Urinary bladder (tissue), 4 donors: ENCODE measurements at places on chromosomes 1 and 21. TPM values are rescaled to one million over a fixed set of nuclear protein-coding genes. Genes with fewer than 3 reads are reported as not detected.

NMNAT2 gene
- total RNA-seq: 2.4 TPM

DNA sequence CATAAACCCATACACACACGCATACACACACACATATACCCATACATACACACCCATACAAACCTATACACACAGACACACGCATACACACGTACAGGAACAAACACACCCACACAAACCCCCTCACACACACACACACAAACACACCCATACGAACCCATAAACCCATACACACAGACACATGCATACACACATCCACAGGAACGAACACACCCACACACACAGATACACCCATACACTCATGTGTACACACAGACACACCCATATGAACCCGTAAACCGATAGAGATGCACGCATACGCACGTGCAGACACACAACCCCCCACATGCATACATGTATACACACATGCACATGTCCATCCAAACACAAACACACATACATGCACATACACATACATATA, 9.5 kb downstream of the WNT9A start:
- no peak for DNase-seq

PADI1 gene
- 0.16 TPM for total RNA-seq

GRCh38 chr1:78718566-78718965, 68.9 kb downstream of the IFI44 start:
- no peak for DNase-seq

- DNase-seq: no peak
These were observed 222.2 kb downstream of the C1orf94 start for GRCh38 chr1:34398916-34399275.

GRCh38 chr1:153422450-153423068, 6.2 kb downstream of the S100A7A start:
- DNase-seq: peak; percentile 37

DNA sequence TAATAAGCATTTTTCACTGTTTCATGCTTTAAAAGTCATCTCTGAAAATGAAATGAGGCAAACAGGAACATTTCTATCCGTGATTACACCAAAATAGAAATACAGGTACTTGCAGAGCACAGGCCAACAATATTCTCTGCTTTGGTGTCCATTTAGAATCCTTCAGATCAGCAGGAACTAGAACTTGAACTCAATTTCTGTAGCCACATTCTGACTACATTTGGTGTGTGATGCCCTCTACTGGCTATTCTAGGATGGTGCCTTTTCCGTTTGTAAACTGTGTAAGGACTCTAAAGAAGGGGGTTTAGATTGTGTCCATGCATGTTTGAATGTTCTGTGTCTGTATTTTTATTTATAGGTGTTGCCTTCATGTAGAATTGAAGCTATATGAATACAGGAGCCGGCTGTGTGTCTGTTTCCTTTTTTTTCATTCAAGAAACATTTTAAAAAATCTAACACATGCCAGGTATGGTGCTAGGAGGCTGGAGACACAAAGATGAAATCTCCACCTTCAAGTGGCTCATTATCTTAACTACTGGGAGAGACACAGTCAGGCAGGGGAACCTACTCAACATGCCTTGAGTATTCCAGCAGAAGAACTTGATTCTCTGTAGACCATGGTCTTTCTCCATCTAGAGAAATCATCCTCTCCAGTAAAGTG, 7.6 kb upstream of the ZNF326 start:
- DNase-seq: peak; percentile 59

DNA sequence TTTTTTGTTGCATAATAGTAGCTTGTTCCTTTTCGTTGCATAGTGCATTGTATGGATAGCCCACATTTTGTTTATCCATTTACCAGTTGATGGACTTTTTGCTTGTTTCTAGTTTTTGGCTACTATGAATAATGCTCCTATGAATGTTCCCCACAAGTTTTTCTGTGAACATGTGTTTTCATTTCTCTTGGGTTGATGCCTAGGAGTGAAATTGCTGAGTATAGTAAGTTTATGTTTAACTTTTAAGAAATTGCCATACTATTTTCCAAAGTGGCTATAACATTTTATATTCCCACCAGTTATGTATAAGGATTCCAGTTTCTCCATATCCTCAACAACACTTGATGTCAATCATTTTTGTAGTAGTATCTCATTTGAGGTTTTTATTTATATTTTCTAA, 84.8 kb upstream of the CACYBP start:
- no peak for DNase-seq

DNA sequence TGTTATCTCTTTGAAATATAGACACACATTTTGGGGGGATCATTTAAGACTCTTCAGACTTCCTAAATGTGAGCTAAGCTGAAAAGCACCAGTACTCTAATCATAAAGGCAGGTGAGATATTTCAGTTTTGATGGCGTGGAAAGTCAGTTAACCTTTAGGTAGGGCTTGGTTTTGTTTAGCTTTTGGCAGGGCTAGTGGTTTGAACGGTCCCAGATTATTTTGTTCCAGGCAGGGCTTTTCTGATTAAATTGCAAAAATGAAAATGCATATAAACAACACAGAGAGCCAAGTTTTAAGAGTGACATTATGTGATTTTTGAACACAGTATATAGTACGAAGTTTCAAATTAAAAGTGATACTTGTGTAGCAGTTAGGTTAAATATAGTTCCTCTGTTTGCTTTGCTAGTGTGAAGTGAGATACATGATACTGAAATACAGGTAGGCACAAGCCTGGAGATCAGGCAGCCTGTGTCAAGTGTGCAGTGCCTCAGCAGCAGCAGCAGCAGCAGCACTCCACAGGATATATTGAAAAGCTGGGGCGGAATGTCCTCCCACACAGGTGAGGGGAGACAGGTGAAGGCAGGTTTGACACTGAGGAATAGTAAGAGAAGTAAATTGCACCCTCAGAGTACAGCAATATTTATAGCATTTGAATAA, 47.4 kb downstream of the CAMTA1 start:
- DNase-seq: no peak

DNA sequence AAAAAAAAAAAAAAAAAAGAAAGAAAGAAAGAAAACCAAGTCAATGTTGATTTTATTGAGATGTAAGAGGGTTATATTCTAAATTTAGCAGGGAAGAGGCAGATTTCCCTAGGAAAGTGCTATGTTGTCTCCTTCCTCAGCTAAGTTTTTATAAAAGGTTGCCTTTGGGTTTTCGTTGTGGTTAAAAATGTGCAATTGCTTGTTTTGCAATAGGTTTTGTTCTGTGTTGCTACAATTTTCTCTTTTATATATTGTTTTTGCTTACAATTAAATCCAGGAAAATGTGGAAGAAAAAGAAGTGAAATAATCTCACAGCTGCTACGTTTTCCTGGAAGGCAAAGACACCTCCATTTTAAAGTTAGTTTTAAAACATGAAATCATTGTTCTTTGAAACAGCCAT, 136.7 kb upstream of the C1orf105 start:
- DNase-seq: no peak

GRCh38 chr21:35468991-35469390, 419.9 kb upstream of the RUNX1 start:
- DNase-seq: no peak

GRCh38 chr1:236144033-236144432, 1.7 kb downstream of the GPR137B start:
- DNase-seq: no peak

CLDN8 gene
- total RNA-seq: 1.6 TPM

DNA sequence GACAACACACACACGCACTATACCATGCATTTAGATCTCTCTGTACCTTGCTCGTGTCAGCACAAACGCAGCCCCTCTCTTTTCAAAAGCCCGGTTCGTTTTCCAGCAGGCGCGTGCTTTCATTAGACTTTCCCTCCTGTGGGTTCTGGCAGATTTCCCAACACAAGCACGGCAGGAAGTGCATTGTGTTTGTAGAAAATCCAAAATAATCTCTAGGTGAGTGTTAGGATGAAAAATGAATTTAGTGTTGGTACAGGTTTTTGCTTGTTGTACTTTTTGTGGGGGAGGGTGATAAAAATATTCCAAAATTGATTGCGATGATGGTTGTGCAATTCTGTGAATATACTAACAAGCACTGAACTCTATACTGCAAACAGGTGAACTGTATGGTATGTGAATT, 54.1 kb upstream of the POFUT2 start:
- no peak for DNase-seq

GRCh38 chr1:233569636-233570035, 44.3 kb upstream of the KCNK1 start:
- no peak for DNase-seq

CCDC185 gene
- total RNA-seq: not detected

SLC2A5 gene
- total RNA-seq: 1.3 TPM

INAVA gene
- total RNA-seq: 10.1 TPM

DNA sequence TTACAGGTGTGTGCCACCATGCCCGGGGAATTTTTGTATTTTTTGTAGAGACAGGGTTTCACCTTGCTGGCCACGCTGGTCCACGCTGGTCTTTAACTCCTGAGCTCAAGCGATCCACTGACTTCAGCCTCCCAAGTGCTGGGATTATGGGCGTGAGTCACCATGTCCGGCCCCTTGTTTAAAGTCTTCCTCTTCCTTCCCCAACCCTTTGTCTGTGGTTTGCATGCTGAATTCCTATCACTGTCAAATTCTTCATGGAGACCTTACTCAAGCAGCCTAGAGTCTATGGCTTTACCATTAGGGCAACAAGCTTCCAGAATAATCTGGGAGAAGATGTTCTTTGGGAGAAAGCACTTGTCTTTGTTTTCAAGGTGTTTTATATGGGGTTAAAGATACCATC, 34.7 kb downstream of the B3GALT5 start:
- no peak for DNase-seq

GRCh38 chr1:216929870-216930582, 206.8 kb upstream of the ESRRG start:
- no peak for DNase-seq

DNA sequence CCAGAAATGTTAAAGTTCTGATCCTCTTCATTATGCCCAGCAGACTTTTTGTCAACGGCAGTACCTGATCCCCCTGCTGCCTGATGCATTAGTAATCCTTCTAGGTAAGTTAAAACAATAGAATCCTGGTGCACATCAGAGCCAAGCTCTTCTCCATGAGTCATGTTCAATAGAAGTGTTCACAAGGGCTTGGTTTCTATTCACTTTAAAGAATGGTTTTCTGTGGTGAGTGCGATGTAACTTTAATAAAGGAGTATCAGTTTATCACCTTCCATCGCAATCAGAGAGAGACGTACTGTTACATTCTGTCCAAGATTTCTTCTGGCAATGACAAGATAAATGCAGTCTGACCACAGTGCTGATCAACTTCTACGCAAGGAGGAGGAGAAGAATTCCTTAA, 96.8 kb downstream of the NRIP1 start:
- no peak for DNase-seq

ATAD3C gene
- 0.26 TPM for total RNA-seq

GPATCH3 gene
- total RNA-seq: 6.4 TPM

DNA sequence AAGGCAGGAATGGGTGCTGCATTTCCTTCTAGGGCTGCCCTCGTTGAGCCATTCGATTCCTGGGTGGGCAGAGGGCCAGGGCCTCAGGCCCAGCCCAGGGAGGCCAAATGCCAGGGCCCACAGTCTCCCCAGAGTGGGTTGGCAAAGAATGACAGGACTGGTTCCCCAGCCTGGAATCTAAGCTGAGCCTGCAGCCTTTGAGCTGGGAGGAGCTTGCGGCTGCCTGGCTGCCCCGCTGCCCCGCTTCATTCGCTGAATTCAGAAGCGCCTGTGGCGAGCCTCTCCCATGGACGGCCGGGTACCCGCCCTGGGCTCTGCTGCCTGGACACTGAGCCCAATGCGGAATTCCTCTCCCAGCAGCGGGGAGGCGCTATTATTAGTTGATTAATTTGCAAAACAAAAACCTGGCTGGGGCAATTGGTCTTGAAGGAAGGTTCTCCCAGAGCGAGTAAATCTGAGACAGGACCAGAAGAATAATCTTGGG, 32.3 kb upstream of the TARDBP start:
- no peak for DNase-seq

NTMT2 gene
- total RNA-seq: 0.48 TPM

- no peak for DNase-seq
These were observed 347.4 kb upstream of the B3GALT2 start for GRCh38 chr1:193533853-193534252.

DNA sequence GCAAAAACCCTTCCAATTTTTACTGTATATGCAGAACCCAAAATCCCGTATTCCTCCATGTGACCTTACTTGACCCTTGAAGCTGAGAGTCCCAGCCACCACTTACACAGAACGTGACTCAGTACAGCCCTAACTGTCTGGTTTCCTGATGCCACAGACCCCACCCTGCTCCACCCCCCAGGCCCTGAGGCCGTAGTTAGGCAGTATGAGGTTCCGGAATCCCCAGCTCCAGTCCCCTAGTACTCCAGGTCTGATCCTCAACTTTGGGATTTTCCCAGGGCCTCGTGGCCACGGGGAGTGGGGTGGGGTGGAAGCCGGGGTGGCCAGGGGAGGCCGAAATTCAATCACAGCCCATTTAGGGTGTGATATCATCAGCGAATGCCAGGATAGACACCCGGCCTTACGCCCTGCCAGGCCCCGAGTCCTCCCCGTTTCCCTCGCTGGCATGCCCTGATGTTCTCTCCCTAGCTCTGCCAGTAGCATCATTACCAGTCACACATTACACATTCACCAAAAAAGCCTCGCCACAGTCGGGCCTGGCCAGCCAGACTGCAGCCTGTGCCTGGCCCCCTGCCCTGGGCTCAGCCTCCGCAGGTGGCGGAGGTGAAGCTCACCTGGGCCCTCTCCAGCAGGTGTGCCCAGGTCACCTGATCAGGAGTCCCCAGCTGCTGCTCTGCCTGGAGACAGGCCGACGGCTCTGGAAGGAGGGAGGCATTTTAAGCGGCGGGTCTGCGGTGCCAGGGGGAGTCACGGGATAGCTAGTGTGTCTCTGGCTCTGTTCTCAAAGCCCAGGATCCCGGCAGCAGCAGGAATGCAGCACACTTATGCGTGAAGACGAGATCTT, 70.8 kb downstream of the SCCPDH start:
- DNase-seq: no peak

GRCh38 chr1:33086384-33086850, 5.5 kb downstream of the AZIN2 start:
- no peak for DNase-seq

DNA sequence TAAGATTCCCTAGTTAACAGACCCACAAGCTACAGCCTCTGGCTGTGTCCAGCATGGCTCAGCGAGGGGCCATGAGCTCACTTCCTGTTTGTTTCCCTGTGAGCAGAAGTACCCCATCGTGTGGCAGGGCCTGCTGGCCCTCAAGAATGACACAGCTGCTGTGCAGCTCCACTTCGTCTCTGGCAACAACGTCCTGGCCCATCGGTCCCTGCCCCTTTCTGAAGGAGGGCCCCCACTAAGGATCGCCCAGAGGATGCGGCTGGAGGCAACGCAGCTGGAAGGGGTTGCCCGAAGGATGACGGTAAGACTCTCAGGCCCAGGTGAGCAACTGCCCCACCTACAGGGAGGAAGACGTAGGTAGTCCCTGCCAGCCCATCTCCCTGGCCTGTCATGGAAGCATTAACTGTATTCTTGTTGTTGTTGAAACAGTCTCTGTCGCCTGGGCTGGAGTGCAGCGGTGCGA, 38.2 kb downstream of the ZBTB17 start:
- DNase-seq: no peak

DNA sequence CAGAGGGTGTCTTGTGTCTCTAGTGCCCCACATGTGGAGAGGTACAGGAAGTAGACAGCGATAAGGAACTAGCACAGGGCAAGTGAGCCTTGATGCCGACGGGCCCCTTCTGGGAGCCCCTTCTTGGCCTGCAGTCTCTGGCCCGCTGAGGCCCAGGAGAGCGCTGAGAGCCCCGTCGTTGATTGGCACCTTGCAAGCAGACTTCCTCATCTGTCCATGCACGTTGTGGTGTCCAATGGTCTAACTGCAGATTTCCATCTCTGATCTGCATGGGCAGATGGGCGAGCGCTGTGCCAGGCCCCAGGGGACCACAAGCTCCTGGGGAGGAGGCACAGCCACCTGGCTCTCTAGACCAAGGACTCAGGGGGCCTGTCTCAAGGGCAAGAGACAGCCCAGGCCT, 32.4 kb downstream of the PLEKHA6 start:
- DNase-seq: no peak

- no peak for DNase-seq
These were observed 76.7 kb upstream of the CASZ1 start for GRCh38 chr1:10873189-10873588.
